ENCODE measurements at places on chromosomes 4 and X.

DNA sequence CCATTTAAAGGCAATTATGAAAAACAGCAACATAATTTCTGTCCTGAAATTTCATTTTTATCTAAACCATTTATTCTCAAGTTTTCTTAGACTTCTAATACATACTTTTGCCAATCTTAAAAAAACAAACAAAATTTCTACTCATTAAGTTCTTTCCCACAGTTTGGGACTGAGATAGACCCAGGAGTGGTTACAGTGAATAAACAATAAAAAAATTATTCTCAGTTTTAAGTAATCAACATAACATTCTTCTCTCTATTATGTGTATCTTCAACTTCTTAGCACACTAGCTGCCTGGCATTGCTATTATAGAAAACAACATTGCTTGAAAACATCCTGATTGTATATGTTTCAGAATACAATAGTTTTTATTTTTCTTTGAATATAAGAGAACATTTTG is 532.8 kb downstream of the IL15 start:
- no peak for DNase-seq

GRCh38 chrX:7111518-7111917 is 36.0 kb upstream of the STS start:
- DNase-seq = no peak

GRCh38 chr4:8368061-8368481 is 72.5 kb downstream of the ACOX3 start:
- DNase-seq = no peak

DNA sequence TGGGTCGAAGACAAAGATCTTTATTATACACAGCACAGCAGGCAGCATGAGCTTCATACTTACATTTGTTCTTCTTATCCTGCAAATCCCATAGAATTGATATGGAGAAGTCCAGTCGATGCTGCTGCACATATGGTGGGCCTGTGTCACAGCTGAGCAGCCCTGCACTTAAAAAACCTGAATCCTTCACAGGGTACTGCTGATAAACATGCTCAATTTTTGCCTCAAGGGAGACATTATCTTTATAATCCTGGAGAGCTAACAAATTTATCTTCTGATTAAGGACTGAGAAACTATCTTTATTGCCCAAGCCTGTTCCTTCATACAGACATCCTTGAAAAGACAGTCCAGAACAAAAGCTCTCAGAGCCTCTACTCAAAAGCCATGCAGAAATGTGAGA is 434.4 kb upstream of the FAM47C start:
- no peak for DNase-seq

DNA sequence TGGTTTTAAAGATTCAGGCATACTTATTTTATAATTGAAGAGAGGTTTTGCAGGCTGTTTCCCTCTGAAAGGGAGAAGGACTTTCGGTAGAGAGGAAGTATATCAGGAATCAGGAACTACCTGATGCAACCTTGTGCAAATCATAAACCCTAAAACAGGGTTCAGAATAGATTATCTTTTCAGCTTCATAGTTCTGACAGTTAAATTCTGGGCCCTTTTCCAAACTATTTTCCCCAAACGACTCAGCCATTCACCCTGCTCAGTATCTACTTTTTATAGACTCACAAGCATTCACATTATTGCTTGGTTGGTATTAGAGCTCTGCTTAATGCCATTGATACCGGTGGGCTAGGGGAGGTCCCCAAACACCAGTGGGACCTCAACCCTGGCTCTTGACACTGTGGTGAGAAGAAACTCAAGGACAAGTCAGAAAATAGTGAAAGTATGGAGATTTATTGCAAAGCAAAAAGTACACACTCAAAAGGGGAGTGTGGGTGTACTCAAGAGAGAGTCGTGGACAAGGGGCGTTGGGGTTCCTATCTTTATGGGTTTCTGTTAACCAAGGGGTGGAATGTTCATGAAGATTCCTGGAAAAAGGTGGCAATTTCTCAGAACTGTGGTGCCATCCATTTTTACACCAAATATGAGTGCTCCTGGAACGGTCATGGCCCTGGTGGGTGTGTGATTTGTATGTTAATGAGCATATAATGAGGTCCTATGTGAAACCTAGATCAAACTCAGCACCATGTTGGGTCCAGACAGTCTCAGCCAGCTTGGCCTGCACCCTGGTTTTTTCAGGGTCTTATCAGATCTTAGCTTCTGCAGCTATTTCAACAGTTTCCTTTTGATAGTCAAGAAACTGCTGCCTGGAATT is 238.3 kb downstream of the DCLK2 start:
- no peak for DNase-seq

GRCh38 chr4:126592088-126592487 is 1040.7 kb upstream of the INTU start:
- no peak for DNase-seq

DNA sequence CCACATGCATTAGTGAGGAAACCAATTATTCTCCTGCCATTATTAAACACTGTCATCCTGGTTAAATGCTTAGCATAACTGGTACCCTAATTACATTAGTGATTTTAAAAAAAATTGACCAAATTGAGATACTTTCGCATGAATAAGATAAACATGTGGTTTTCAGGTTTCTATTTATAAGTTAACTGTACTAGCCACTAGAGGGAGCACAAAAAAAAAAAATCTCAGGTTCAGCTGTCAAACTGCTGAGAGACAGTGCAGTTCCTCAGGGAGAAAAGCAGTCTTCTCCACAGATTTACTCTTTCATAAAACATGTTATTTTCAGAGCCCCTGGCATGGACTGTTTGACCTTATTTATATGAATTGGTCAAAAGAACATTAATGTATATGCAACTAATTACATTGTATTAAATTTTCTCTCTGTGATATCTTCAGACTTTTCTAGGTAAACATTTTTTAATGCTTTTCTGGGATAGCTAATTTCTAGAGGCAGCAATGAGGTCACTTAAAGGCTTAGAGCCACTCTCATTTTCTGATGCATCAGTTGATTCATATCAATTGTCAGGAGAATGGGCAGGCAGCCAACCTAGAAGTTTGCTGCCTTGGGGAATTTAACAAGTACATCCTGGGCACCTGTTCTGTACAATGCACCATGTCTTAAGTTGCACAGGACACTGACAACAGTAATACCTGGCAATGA is 167.5 kb downstream of the CDS1 start:
- no peak for DNase-seq

DNA sequence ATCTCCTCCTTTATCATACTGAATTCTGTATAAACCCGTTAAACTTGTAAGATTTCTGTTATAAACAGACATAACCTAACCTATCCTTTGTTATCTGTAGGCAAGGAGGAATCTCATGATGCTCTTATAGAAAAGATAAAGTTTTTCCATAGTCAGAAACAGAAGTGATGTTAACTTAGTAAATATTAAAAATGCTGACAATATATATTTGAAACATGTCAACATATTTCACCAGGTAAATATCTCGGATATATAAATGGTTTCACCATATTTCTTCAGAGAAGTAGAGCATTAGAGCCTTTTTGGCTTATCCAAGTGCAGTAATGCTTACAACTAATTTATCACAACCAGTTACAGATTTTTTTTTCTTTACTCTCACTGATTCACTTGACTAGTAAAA is 625.9 kb downstream of the PDHA2 start:
- no peak for DNase-seq

- DNase-seq = no peak
These were observed 1.8 kb downstream of the TAPT1 start for GRCh38 chr4:16224264-16225166.

DNA sequence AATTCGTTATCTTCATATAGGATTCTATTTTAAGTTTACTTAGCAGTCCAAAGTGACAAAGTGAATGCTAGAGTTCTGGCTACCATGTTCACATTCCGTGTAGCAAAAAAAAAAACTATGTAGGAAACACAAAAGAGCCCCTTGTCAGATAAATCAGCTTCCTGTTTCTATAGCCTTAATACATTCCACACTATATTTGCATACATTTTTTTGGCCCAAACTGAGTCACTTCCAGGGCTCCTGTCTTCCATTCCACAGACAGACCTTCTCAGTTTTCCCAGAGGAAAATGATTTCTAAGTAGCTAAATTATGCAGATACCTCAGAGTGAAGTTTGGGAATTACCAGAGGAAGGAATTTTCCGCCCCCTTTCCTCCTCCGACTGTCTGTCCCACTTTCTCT is 841.9 kb upstream of the HS3ST1 start:
- no peak for DNase-seq

DNA sequence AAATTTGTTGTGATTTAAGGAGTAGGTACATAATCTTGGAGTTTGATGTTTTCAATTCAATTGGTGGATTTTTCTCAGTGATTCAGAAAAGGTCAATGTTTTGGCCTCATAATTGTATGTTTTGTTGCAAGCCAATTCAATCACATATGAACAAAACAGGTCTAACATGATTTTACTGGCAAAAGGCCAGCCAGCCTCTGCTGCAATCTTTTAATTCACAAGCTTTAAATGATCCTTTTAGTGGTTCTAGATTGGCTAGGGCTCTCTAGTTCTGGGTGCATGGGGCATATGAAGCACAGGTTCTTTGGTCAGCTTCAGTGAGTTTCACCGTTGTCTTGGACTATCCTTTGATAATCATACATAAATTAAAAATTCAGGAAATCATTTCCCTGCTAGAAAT is 19.2 kb upstream of the SLC6A14 start:
- DNase-seq = no peak

GRCh38 chr4:30882443-30882842 is 162.3 kb downstream of the PCDH7 start:
- no peak for DNase-seq

- no peak for DNase-seq
These were observed 29.1 kb downstream of the TTC29 start for GRCh38 chr4:146916479-146917076.

GRCh38 chr4:186265683-186266652 is at the start of gene F11:
TSS of gene F11 (plus strand) at chr4:186266189. CDS start at chr4:186267137, 948 bp downstream.
- DNase-seq = no peak

GRCh38 chr4:138222046-138222445 is 20.1 kb downstream of the SLC7A11 start:
- DNase-seq = no peak

DNA sequence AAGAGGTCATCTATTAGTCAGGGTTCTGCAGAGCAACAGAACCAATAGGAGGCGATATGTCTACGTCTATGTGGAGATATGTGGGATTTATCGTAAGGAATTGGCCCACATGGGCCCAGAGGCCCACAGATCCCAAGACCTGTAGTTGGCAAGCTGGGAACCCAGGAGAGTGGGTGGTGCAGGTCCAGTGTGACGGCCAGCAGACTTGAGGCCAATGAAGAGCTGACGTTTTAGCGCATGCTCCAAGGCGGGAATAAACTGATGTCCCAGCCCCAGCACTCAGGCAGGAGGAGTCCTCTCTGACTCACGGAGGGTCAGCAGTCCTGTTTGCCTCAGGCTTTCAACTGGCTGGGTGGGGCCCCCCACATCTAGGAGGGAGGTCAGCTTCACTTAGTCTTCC is 21.3 kb downstream of the SPACA5 start:
- no peak for DNase-seq
